CD4-positive, alpha-beta T cell treated with Interleukin-17A for 4 hours (primary cell): ENCODE measurements at places on chromosomes 5 and 9.
A peak's percentile ranks its signal among the peaks of the same experiment; 100 is the strongest.

DNA sequence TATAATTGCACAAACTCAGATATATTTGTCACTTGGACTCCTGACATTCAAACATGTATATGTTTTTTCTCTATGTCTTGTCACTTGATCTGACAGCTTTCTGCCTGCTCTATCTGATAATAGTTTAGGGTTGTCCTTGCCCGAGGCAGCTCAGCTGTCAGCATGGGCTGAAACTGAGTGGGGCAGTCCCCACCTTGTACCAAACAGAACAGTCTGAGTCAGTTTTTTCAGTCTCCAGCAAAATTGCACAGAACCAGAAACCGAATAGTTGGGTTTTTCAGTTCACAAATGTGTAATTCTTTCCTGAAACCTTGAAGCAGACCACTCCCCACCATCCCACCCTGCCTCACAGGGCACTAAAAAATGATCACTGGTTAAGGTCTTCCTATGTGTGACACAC, 9.5 kb upstream of the HAND1 start:
- no peak for DNase-seq

GRCh38 chr5:161865510-161865909, 17.6 kb downstream of the GABRA1 start:
- no peak for DNase-seq

GRCh38 chr9:82117026-82117811, 128.6 kb downstream of the SPATA31D1 start:
- DNase-seq, result no peak

- peak; percentile 35 for DNase-seq
Observed at GRCh38 chr9:130835441-130836298, 616 bp downstream of the ABL1 start.

DNA sequence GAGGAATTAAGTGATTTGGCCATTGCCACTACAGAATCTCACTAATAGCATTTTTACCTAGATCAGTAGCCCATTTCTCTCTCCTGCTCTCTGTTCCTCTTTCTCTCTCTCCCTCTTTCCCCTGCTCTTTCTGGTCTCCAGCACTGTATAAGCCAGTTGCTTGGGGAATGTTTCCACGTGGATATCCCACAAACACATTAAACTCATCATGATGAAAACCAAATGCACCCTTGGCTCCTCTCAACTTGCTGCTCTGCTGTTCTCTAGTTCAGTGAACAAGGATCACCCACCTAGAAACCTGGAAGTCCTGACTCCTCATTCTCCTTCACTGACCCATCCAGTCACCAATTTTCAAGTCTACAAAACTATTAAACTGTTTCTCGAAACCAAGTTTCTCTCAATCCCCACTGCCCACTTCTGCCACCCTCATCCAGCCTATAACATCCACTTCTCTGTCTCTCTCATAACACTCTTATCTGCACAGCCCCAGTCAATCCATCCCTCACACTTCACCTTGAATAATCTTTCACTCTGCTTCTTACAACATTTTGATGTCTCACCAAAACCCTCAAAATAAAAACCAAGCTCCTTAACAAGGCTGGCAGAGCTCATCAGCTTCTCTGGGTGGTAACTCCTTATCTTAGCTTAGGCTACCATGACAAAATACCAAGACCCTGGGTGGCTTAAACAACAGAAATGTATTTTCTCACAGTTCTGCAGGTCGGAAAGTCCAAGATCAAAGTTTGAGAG, 79.3 kb downstream of the ARL15 start:
- DNase-seq, result no peak

GRCh38 chr5:172630986-172631385, 10.1 kb upstream of the NEURL1B start:
- no peak for DNase-seq

DNA sequence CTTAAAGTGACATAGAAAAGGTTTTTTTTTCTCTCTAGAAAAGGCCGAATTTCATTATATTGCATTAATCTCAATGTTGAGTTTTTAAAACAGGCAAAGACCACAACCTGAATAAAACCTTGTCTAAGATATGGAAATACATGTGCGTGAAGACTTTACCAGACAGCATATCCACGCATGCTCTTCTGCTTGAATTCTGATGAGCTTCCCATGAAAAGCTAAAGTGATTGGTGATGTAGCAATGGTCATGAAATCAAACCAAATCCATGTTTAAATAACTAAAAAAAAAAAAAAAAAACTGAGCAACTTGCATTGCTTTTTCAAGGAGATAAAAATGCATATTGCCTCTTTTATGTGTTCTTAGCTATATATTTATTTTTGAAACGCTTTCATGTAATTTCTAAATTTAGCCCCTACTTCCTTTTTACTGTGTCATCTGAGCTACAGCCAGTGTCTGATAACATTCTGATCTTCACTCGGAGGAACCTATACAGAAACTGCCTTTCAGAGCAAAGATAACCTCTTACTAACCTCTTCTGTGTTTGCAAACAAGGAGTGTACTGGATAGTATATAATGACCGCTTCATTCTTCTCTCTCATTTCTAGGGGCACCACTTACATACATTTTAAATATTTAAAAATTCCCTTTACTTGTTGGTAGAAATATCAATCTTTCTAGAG, 179.1 kb upstream of the GNA14 start:
- DNase-seq, result no peak

DNA sequence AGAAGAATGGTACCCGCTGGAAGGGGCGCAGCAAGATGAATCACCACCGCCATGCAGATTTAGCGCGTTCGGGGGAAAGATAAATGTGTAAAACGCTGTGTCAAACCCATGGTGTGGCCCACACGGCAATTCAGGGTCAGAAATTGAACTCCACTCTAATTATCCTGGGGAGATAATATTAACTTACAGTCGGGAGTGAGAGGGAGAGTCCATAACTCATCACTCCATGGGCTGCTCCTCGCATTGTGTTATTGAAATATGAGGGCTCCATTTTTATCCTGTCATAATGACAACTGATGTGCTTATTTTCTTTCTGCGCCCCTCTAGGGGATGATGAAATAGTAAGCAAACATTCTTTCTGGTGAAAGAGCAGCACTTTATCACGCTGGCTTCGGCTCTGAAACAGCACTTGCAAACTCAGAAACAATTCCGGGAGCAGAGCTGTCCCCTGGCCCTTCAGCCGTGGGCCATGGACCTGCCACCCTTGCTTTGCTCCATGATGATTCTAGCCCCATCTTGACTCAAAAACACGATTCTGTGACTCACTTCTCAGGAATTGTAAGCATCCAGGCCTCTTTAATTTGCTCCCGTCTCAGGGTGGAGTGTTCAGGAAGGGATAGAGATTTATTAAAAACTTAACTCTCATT, 431.6 kb downstream of the IRX1 start:
- DNase-seq, result no peak

DNA sequence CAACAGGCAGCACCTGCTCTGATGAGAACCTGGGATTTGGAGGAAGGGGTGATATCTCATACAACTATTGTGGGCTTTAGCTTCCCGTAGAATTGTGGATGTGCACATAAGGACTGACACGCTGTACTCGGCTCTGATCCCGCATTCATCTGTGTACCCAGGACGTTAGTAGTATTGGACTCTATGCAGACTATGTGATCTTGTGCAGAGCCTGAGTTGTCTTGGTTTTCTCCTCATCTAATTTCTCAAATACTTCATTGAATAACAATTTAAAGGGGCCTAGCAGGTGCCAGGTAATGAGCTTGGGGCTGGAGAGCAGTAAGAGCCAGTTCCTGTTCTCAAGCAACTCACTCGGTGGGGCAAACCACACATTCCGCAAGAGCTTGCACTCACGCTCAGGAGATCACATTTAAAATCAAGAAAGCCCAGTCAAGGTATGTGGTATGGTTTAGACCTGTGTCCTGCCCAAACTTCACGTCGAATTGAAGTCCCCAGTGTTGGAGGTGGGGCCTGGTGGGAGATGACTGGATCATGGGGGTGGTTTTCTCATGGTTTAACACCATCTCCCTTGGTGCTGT, 14.8 kb downstream of the C5orf15 start:
- DNase-seq, result no peak
